ENCODE measurements at places on chromosomes 13 and 19.
A peak's percentile ranks its signal among the peaks of the same experiment; 100 is the strongest.

- peak; percentile 5 for DNase-seq
Observed at GRCh38 chr13:42876270-42876714, 94.9 kb downstream of the FAM216B start.

- no peak for DNase-seq
Observed at GRCh38 chr19:42090672-42091071, 14.7 kb downstream of the ZNF574 start.

- DNase-seq, result no peak
Observed at GRCh38 chr19:44552324-44552723, 22.8 kb upstream of the CEACAM20 start.

DNA sequence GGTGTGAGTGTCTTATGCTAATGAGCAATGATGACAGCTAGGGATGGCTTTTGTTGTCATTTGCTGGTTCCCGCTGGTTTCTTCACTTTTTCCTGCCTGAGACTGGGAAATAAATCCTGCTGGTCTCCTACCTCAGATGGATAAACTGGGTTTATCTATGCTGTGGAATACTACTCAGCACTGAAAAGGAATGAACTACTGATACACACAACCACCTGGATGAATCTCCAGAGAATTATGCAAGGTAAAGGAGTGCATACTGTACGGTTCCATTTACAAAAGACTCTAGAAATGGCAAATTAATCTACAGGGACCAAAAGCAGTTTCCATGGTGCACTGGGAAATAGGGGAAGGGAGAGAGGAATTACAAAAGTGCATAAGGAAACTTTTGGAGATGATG, 41.2 kb upstream of the UBE2L5 start:
- DNase-seq, result no peak

- no peak for DNase-seq
Observed at GRCh38 chr19:1754636-1755466, 1.5 kb downstream of the ONECUT3 start.

DNA sequence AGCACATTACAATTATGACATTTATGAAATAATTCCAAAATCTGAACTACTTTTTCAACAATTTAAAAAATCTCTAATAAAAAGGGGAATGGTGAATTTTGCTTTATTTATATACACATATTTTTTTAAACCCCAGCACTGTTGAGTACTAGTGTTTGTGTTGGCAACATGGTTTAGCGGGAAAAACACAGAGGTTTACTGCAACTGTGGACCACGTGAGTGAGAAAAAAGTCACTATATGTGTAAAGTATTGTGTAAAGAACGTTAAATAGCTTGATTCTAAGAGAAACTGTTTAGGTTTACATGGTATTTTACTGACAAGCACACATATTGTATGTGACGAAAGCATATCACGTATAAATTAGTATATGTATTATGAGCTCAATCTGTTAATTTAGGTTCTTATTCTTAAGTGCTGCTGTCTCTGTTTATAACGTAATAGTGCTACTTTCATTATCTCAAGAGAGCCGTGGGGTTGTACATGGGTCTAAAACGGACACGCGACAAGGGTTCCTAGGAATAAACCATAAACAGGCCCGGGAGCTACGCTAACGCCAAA, 617 bp downstream of the SKA3 start:
- peak; percentile 57 for DNase-seq

DNA sequence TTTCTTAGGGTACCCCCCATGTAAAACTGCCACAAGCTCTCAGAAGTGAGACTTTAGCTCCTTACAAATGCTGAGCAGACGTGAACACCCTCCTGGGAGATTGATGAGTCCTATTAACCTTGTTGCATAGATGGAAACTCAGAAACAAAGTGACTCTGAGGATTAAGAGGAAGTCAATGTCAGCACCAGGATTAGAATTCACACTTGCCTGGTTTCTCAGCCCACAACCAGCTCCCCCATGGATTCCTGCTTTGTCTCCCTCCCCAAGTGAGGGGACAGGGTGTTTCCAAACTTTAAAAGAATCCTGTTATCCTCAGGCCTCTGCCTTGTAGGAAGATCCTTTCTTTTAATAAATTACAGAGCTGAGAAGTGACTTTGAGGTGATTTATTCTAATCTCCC, 324.4 kb downstream of the NDFIP2 start:
- DNase-seq, result no peak

GRCh38 chr19:21491146-21491545, 14.3 kb upstream of the ZNF429 start:
- DNase-seq, result no peak

DNA sequence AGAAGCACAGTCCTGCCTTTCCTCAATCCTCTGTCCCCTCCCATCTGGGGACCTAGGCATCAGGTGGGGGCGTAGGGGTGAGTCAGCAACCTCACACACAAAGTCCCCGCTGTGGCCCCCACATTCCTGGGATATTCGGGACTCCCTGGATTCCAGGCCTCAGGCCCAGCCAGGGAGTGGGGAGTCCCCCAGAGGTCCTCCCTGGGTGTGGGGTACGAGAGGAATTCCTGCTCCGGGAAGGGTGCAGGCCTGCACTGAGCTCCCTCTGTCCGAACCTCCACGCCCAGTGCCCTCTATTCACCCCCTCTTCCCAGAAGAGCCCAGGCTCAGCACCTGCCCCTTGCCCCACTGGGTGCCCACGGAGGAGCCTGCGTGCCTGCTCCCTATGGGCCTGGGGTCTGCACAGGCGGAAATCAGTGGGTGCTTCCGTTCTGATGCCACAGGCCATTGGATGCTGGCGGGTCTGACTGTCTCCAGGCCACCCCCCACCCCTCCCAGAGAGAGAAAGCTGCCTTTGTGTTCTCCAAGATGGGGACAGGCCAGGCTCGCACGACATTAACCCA, 3.4 kb downstream of the CADM4 start:
- no peak for DNase-seq

GRCh38 chr19:44869733-44870470, 21.2 kb upstream of the TOMM40 start:
- peak; percentile 93 for DNase-seq

DNA sequence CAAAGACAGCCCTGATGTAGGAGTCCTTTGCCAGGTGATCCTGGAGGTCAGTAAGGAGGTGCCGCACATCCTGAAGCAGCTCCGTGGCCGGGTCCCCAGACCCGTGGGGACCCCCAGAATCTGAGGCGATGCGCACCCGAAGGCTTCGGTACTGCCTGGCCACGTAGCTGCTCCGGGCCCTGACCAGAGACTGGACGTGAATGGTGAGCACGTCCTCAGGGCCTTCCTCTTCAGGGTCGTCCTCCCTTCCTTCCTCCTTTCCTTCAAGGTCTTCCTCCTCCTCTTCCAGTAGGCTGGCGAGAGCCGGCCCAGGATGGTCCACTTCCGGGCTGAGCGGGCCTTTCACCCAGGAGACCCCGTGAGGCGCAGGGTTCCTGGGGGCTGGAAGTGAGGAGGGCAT, 7.5 kb downstream of the RINL start:
- DNase-seq, result no peak

DNA sequence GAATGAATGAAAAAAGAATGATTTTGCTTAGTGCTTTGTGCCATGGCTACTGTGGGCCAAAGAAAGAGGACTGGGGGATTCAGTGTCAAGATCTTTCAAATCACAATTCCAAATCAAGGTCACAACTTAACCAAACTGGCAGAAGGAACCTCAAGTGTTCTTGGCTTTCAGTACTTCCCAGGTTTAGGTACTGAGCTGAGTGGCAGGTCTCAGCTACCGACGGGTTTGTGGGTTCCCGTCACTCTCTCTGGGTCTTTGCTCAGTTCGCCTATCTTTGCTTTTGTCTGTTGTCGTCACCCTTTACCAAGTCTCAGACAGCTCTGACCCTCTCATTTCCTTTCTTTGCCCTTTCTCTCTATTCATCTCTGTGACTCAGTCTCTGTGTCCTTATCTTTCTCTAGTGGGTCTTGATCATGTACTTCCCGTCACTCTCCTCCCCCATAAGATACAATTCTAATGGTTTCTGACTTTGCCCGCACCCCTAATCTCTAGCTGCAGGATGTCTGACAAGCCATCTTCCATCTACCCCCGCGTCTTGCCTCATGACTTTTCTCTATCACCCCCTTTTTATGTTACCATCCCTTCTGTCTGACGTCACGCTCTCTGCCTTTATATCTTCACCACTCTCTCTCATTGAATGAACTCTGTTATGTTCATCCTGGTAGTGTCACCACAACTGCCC, 33.3 kb upstream of the LRRC4B start:
- DNase-seq, result no peak

DNA sequence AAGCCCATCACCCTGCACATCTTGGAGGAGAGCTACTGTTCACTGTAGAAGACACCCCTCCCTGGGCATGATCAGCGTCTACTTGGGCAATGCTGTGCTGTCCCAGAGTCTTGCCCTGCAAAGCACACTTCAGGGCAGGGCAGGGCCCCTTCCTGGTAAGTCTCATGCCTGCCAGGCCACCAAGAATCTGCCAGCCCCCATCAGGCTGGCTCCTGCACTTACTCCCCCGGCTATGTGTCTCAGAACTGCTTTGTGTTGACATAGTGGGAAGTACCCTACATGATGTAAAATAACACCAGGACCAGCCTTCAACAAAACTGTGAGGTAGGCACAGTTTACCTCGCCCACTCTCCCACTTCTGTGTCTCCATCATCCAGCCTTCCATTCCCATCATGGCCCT, 27.8 kb upstream of the ATP12A start:
- DNase-seq, result no peak
